ENCODE measurements at places on chromosomes 4 and X.
A peak's percentile ranks its signal among the peaks of the same experiment; 100 is the strongest.

GRCh38 chr4:74619931-74620702, 174.2 kb downstream of the BTC start:
- DNase-seq = no peak

GRCh38 chr4:48670587-48670986, 109.5 kb downstream of the FRYL start:
- DNase-seq = no peak

DNA sequence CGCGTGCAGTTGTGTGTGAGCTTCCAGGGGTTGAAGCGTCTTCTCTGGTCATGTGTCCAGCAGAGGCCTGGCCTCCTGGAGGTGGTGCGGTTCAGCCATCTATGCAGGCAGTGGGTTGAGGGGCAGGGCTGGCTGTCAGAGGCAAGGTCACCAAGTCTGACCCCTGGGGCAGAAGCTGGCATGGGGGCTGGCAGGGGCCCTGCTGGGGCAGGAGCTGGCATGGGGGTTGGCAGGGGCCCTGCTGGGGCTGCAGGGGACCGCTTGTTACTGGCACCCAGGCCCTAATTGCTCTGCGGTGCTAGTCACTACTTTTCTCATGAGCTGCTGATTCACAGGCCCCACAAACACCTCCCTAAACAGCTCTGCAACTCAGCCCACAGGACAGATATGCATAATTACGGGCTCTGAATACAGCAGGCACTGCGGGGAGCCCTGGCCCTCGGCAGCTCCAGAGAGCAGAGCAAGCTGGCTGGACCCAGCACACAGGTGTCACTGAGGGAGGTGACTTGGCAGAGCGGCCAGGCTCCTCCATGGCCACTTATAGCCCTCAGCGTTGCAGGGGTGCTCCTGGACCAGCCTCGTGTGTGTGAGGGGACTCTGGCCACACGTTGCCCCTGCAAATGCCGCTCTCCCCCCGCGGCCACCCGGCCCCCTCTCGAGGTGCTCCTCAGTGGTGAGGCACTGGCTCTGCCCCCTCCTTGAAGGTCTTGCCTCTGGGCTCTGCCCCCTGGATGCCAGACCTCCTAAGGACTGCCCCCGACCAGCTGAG, 32.7 kb downstream of the CPLX1 start:
- DNase-seq = no peak

DNA sequence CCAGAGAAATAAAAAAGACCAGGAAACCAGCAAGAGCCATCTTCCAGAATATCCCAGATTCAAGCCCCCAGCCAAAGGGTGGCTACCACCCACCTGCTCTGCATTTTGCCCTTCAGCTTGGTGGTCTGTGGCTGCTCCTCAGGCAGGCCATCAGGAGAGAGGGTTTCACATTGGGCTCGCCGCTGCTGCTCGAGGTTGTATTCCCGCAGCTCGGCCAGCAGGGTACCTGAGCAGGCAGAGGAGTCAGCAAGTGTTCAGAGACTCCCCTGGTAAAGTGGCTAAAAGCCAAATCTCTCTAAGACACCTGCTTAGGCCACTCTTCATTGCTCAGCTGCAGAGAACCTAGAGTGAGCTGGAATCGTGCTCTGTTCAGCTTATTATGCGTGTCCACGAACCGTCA, 110.8 kb upstream of the HSD17B10 start:
- no peak for DNase-seq

DNA sequence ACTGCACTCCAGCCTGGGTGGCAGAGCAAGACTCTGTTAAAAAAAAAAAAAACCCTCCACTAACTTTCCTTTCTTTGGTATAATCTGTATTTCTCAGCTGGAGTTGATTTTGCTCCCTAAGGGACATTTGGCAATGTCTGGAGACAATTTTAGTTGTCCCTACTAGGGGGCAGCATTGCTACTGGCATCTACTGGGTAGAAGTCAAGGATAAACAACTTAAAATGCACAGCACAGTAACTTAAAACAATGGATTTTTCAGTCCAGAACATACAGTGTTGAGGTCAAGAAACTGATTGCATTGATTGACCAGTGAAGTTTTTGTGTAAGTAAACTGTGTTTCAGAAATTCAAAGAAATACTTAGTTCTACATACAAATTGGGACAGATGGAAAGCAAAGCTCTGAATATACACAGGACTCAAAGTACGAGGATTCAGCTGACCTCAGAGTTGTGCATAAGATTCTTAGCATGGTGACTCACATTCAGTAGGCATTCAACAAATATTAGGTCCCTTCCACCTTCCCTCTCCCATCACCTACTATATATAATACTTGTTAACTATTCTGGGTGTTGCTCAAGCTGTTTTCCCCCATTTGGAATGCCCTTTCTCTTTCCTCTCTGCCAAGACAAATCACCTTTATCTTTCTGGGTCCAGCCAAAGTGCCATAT, 8.8 kb downstream of the DDX53 start:
- DNase-seq = peak; percentile 10

DNA sequence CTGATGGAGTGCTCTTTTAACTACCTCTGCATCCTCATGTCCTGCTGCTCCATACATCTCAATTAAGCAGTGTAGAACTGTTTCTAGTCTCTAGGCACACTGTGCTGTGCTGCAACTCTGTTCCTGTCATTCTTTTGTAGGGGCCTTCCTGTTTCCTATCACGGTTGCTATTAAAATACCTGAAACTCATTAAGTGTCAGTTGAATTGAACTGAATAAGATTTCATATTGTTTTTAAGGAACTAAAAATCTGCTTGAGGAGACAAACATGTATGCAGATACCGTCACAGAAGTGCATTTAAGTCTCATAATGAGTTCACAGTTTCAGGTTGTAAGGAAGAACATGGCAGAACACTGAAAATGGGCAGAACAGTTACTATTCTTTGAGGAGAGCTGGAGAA, 170.1 kb downstream of the LARP7 start:
- DNase-seq = no peak

DNA sequence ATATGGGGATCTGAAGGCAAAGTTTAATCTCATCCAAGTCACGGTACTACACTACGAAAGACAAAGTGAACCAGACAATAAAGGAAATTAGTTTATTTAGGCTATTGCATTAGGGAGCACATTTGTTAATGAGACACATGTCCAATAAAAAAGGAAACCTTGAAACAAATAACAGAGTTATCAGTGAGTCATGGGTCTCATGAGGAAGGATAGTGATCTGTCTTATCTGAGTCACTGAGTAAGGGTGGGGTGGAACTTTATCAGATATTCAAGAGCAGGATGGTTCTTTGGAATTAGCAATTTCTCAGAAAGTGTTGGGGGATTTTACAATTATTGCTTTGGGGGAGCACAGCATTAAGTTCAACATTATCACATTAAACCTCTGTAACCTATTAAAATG, 188.9 kb upstream of the IL1RAPL1 start:
- DNase-seq = no peak

DNA sequence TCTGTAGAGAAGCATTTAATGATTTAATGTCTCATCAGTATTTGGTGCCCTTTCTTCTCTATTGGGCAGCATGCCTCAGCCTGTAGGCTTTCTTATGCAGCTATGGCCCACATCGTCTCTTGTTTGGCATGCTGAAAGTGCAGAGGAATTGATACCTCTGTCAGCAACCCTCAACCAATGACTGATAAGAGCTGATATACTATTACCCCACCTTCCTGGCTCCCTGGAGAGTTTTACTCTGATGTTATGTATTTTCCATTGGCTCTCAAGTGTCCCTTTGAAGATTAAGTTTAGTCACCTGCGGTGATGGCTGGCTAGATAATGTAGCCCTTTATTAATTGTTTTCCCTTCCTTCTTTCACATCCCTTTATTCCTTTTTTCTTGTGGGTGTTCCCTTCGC, 41.2 kb upstream of the PDHA2 start:
- no peak for DNase-seq

GRCh38 chr4:40608628-40609027, 21.0 kb downstream of the RBM47 start:
- no peak for DNase-seq

- DNase-seq = no peak
These were observed 5.9 kb downstream of the BCOR start for GRCh38 chrX:40091691-40092421.

DNA sequence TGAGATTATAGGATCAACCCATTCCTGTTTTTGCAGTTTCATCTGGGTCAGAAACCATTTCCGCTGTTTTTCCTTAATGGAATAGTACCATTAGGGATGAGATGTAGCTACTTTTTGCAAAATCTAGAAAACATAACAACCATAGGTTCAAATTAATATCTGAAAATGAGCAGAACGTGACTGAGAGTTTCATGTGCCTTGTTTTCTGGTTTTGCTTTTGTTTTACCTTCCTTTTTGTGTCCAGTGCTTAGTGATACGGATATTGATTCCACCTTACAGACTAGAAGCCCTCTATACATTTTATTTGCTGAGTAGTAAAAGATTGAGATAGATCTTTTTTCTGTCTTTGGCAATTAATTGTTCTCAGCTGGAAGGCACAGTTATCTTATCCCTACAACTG, 46.5 kb downstream of the SNX25 start:
- DNase-seq = no peak

DNA sequence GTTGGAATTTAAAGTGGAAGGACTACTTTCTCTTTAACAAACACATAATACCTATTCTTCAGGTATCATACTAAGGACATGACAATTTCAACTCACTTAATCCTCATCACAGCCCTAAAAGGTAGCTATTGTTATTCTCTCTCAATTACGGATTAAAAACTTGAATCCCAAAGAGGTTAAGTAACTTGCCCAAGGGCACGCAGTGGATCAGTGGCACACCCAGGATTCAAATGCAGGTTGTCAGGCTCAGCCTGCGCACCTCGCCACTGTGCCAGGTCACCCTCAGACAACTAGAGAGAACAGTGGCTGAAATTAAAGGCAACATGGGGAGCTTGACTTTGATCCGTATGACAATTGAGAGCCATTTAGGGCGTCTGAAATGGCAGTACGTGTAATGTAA, 67.6 kb downstream of the MFAP3L start:
- DNase-seq = no peak
